ENCODE measurements at places on chromosomes 3 and 15. TPM values are rescaled to one million over a fixed set of nuclear protein-coding genes. Genes with fewer than 3 reads are reported as not detected.
A peak's percentile ranks its signal among the peaks of the same experiment; 100 is the strongest.

DNA sequence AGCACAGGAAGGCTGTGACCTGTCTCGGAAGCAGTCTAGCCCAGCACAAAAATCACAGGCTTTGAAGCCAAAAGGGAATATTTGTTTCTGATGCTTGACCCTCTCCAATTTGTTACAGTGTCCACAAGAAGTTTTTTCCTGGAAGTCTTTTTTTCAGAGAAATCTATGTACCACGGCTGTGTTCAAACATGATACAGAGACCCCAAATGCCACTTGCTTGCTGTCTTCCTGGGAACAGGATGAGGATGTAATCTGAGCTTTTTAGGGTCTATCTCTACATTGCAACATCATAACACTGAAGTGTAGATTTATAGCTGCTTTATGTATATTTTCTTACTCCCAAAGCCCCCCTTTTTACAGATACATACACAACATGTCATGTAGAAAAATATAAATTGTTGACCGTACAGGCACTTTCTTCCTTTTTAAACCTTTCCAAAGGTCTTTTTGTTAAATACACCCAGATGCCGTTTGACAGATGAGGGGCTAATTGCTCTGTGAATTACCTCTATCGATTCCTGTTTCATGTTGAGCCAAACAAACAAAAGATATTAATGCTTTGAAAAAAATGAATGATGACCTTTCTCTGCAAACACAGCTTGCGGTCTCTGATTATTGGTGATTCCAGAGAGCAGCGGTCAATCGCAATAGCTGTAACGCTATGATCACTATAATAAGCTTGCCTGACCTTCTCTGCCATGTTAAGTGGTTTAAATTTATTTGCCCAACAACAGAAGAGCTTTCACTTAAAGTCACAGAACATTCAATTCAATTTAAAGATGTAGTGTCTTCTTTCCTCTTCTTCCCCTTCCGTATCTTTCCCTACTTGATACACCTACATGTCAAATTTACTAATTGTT, 875.9 kb upstream of the NR2F2 start:
- DNase-seq = no peak

The TFDP2 gene
- 59.0 TPM for total RNA-seq

DNA sequence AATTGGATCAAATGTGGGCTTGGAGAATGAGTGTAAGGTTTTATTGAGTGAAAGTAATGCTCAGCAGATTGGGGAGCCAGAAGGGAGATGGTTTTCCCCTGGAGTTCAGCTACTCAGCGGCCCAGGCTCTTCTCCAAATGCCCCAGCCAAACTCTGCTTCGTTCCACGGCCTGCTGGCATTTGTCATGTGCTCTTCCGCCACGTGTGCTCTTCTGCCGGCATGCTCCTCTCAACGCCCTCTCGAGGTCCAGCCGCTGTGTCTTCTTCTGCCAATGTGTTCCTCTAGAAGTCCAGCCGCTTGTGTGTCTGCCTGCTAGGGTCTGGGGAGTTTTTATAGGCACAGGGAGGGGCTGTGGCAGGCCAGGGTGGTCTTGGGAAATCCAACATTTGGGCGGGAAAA, 156.8 kb downstream of the RBPMS2 start:
- no peak for DNase-seq

DNA sequence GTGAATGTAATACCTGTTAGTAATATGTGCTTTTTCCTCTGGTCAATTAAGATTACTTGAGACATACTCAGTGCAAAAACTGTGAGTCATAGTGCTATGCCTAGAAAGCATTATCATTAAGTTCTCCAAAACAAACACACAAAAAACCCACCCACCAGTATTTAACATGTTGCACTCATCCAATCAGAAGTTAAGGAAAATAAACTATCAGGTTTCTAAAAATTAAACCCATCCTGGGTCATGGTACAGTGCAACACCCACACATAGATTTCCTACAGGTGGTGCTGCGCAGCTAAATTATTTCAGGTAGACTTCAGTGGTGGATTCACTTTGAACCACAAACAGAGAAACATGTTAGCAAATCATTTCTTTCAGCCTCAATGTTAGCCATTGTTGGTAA, 264.4 kb upstream of the VEPH1 start:
- peak; percentile 39 for DNase-seq

DNA sequence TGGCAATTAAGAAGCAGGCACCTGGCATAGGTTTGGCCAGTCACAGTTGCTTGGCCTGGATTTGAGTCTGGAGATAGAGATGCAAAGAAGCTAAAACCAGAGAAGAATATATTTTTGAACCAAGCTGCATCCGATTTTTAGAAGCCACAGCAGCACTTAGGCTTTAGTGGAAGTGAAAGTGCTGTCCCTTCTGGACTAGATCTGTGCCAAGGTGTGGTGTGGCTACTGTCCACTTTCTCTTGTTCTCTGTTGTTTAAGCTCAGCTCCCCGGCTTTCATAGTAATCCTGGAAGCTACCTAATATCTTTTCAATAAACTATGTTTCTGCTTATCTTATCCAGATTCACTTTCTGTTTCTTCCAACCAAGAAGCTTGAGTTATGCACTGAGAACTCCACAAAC, 183.4 kb upstream of the THRB start:
- DNase-seq = no peak

DNA sequence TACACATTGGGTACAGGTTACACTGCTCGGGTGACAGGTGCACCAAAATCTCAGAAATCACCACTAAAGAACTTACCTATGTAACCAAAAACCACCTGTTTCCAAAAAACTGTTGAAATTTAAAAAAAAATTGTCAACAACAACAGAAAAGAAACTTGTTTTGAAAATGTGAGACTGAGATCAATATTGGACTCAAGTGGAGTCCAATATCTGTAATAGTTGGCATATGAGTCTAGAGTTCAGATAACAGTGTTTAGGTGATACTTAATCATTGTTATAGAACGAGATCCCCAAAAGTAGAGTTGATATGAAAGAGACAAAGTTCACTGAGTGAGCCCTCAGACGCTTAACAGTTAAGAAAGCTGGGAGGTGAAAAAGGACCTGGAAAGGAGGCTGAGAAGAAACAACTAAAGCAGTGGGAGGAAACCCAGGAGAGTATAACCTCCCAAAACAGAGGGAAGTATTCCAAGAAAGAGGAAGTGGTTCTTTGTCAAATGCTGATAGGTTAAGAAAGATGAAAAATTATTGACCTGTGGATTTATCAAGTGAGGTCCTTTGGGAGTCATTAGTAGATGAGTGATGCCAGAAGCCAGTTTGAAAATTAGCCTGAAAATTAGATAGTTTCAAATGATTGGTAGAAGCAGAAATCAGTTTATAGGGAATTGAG, 388.6 kb upstream of the DPH6 start:
- DNase-seq = no peak

GRCh38 chr3:69408542-69408941, 22.7 kb upstream of the FRMD4B start:
- no peak for DNase-seq

- DNase-seq = no peak
Measured at GRCh38 chr3:74614107-74614967, at the start of gene CNTN3. Gene CNTN3, minus strand, starts transcription at chr3:74614659. Its CDS starts 93,547 bp downstream, at chr3:74521112.

The XIRP1 gene
- 0.12 TPM for total RNA-seq

- no peak for DNase-seq
Measured at GRCh38 chr15:67820122-67820991, 5.0 kb upstream of the SKOR1 start.

- DNase-seq = no peak
Measured at GRCh38 chr15:81309647-81310450, 14.1 kb downstream of the STARD5 start.

The HAPLN3 gene
- total RNA-seq = 2.2 TPM

The GOLGA8T gene
- total RNA-seq = not detected
